ENCODE measurements at places on chromosomes 7 and 10. TPM values are rescaled to one million over a fixed set of nuclear protein-coding genes. Genes with fewer than 3 reads are reported as not detected.

NPC1L1 gene
- total RNA-seq = not detected

GBX1 gene
- not detected for total RNA-seq

SAMD9 gene
- 3.6 TPM for total RNA-seq

DNA2 gene
- total RNA-seq = 0.90 TPM

PHKG1 gene
- total RNA-seq = 27.3 TPM

UNCX gene
- total RNA-seq = not detected

SYT15 gene
- 1.5 TPM for total RNA-seq

TET1 gene
- 3.0 TPM for total RNA-seq

LRIT1 gene
- not detected for total RNA-seq

GHRHR gene
- total RNA-seq = not detected

DNA sequence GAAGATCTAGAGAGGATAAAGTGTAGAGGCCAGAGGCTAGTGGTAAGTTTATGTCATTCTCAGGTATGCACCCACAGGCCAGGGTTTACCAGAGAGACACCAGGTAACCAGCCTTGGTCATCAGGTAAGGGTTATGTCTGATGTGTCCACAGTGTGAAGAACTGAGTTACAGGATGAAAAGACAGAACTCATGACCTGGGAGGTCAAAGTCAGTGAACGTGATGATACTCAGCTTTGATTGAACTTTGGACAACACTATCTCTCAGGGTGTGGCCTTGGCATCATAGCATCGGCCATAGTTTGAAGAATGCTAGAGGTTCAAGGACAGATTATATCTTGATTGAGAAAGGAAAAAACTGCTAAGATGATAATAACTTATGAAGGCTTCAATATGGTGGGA, 37.5 kb downstream of the MGAM start:
- DNase-seq = no peak

DNA sequence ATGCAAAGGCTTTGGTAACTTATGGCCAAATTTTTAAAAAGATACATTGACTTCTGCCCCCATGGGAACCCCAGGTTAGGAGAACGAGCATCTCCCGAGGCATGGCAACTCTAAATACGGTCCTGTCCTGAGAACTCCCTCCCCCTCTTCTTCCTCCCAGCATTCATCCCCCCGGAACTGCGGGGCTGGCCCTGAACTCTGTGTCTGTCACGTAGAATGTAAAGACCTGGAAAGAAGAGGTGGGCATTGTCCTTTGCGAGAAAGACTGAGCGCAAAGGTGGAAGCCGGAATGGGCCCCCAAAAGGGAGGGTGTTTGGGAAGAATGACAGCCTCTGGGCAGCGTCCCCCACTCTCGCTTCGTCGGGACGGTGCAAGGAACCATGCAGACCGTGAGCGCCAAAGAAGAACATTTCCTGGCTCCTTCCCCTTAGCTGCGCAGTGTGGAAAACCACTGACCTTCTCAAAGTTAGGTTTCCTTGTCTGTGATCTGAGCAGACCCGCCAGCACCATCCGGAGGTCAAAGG, 21.0 kb downstream of the SHH start:
- DNase-seq = no peak

GRCh38 chr10:79610601-79611191, at the start of gene SFTPA1:
SFTPA1 (plus strand) TSS chr10:79610939; CDS start chr10:79611826, 887 bp downstream.
- DNase-seq = no peak

GRCh38 chr7:142337054-142338001, 79.5 kb upstream of the PRSS58 start:
- no peak for DNase-seq

DNA sequence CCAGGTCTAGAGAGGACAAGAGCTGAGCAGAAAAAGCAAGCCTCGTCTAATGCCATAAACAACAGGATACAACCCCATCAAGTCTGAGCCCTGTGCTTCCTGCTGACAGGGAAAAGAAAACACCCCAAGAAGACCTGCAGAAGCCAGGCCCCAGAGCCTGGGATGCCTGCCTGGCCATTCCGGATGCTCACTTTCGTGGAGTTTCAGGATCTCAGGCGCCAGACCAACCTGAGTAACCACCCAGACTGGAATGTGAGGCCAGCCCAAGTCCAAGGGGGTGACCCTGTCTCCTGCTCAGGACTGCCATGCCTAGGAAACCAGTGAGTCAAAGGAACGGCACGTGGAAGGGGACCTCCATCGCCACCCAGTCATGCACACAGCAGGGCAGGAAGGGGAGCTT, 74.3 kb downstream of the PLXNA4 start:
- no peak for DNase-seq

GRCh38 chr7:84113286-84113685, 81.3 kb downstream of the SEMA3A start:
- no peak for DNase-seq

GRCh38 chr10:33965795-33966581, 631.5 kb upstream of the NRP1 start:
- no peak for DNase-seq

DNA sequence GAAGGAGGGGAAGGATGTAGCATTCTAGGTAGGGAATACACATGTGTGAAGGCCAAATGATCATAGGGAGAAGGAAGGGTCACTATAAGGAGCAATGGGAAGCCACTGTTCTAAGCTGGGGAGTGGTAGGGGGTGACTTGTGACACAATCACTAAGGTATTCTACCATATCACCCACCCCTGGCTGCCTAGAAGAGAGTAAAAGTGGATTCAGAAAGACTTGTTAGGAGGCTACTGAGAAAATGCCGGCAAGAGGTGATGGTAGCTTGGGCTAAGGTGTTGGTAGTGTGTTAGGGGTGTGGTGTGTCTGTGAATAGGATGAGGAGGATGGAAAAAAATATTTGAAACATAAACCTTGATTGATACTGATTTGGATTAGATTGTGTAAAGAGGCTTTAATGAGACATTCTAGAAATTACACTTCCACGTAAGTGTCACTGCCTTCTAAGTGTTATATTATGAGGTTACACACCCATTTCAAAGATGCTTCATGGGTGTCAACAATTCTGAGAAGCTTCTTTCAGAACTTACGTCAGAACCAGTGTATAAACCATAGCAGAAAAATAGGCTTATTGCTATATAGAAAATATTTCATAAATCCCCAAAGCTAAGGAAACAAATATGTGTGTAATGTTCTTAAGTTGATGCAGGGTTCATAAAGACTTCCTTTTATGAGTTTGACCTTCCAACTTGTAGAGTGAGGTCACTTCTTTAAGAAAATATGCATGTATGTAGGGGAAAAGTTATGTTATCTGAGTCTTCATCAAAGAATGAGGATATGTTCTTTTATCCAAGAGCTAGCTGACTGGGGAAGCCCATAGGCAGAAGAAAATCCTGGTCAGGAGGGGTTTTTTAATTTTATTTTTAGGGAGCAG, 5.6 kb upstream of the BPGM start:
- DNase-seq = no peak

- no peak for DNase-seq
These were observed 11.7 kb upstream of the GPR141 start for GRCh38 chr7:37671876-37672275.

GRCh38 chr10:61588770-61589211, 73.9 kb upstream of the CABCOCO1 start:
- no peak for DNase-seq

DNA sequence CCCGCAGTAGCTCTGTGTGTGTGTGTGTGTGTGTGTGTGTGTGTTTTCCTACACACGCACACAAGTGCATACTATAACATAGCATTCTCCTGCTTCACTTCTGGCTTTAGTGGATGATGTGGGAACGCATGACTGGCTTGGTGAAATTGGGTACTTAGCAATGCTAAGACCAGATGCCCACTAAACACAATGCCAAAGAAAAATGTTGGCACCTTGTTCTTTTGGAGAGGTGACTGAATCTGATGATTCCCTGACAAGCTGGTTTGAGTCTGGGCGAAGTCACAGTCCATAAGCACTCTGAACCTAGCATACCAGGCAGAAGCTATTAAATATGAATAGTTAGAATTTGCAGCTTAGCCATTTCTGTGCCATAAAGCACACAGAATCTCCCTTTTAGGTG, 68.0 kb upstream of the CDCA7L start:
- DNase-seq = no peak

GRCh38 chr10:71031603-71032002, 143.2 kb upstream of the PCBD1 start:
- no peak for DNase-seq

- no peak for DNase-seq
These were observed 102.0 kb upstream of the HDAC9 start for GRCh38 chr7:18393465-18394118.

DNA sequence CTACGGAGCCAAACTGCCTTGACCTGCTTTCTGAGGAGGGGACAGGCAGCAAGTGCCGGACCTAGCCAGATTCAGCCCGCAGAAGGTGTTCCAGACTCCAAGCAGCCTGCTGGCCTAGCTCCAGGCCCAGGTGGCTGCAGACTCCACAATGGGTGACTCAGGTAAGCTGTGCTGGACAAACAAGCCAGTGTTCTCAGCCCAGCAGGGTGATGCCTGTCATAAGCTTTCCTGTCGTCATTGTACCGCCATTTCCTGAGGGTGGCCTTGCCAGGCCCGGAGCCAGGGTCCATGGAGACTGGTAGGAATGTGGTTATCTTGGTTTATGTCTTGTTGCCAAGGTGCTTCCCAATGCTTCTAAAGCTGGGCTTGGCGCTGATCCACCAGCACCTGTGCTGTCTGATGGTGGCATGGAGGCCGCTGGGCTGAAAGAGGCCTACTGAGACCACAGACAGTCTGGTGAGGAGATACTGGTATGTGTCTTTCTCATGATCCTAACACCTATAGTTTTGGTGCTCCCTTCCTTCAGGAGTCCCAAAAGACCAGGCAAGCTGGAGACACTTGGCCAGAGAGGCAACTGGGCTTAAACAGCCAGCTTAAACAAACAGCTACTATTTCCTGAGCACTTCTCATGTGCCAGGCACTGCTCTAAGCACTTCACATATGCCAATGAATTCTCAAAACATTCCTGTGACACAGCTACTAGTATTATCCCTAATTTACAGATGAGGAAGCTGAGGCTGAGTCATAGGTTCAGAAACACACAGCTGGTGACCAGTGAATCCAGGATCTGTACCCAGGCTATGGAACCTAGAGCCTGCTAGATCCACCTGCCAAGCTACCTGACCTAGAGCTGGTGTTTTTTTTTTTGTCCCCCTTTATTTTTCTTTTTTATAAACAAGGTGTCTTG, 42.0 kb downstream of the ZC3HC1 start:
- DNase-seq = no peak

All from right atrium auricular region (tissue), 2 donors.